ENCODE measurements at places on chromosomes 2 and 18.

DNA sequence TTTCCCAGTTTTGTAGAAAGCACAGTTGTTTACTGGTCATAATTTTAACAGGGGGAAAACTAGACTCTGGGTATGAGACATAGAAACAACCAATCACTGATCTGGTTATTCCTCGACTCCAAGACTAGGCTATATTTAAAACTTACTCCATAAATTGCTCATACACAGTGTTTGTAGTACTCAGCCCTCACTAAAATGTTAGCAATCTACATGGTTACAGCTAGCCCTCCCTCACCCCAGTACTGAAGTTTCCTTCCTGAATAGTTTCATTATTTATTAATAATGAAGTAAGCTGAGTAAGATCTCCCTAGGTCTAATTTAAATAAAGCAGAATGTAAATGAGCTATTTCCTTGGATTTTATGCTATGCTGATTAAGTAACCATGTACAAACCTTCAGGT is 275.1 kb downstream of the CDH20 start:
- no peak for DNase-seq

DNA sequence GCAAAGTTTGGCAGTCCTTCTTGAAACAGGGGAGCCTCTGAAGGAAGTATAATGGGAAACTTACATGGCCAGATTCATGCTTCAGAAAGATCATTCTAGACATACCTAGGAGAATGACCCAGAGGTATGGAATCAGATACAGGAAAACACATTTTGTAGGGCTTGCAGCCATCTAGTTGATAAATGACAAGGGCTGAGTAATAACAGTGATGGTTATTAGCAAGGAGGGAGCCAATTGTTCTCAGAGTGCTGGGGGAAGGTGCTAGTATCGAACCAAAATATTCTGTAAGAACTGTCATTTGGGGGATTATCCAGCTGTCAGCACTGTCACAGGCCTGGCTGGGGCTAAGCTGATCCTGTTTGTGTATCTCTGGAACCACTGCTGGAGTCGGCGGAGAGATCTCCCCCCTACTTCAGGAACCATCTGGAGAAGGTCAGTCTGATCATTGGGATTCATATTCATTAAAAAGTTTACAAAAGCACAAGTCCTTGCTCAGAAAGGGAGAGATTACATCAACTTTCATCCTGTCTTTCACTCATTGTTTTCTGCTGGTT is 113.8 kb upstream of the THSD7B start:
- no peak for DNase-seq

- no peak for DNase-seq
These were observed 22.1 kb downstream of the INHBB start for GRCh38 chr2:120368086-120368485.

- no peak for DNase-seq
These were observed 125.4 kb upstream of the ACKR3 start for GRCh38 chr2:236444187-236444586.

DNA sequence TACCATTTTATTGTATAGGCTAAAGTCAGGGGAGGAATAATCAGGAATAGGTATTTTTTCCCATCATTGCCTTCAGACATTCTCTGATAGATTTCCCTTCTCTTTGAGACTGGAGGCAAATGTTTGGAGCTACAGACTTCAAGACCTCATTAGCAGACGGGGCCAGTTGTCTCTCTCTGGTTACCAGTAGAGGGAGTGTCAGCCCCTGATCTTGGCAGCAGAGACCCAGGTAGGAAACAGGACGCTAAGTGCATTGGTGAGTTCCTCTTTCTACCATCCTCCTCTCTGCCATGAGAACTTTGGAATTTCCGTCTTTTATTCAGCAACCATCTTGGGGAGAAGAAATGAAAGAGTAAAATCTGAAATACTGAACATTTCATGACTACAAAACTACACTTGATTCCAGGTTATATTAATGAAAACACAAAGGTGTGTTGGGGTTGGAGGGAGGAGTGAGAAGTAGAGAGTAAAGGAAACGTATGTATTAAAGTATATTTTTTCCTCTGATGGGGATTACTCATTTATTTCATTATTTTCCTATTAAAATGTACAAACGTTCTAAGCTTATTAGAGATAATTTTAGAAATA is 186.2 kb upstream of the GCFC2 start:
- DNase-seq, result no peak

- no peak for DNase-seq
These were observed 44.3 kb downstream of the TMEM17 start for GRCh38 chr2:62461707-62462106.

DNA sequence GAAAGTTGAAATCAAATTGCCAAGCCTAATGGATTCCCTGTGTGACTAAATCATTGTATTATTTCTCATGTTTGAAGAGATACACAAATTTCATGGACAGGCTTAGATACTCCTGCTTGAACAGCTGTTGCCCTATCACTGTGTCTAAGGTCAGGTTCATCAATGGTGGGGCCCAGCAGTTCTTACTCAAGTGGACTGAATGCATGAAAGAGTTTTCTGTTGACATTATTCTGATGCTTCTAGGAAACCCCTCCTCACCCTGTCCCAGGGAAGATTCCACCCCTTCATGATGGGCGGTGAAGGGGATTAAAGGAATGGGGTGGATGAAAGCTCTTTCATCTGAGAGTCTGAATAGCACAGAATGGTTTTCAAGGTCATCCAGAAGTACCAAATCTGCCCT is 148.8 kb downstream of the INO80D start:
- DNase-seq, result no peak

- no peak for DNase-seq
These were observed 47.9 kb upstream of the TTN start for GRCh38 chr2:178855151-178855550.

DNA sequence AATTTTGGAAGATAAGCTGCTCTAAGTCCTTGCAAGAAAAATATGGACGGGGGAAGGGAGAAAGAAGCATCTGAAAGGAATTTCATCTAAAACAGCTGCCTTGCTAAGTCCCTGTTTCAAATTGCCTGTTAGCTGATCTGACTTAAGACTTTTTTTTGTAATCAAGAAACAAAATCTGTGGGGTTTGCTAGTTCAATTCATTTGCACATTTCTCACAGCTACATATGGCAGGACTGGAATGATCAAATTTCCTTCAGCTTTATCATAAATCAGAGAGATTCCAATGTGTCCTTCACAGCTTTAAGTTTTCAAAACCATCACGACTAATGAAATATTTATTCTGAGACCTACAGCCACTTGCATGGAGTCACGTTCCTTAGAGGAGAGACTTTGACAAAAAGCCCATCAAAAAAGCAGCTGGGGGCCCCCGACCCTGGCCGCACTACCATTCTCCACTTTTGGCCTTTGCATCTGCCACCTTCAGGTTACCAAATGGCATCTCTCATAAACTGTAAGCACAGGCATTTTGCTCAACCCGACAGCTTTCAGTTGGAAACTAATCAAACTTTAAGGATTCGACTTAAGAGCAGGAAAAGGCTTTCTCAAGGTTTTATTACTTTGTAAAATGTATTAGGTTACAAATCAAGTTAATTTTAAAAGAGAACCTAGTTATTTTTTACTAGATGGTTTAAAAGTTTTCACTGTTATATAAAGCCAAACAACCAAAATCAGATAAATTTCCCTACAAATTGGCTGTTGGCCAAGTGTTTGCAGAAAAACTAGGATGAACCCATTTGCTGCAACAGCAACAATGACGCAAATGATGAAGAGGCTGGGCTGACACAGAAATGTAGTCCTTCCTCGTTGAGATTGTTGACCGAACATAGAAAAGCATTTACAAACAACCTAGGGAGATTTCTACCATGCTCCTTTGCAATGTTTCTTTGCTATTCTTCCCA is 100.4 kb upstream of the RND3 start:
- DNase-seq, result no peak

DNA sequence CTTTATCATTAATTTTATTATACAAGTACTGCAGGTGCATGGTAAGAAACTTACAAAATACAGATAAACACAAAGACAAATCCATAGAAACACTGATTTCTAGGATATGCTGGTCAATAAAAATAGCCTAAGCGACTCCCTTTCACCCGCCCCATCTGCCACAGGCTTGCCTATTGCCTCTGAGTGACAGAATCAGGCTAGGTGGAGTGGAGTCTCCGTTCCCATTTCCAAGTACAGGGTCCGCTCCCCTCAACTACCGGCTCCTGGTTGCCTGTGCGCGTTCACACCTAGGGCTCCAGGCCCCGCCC is 201 bp upstream of the TRAPPC12 start:
- DNase-seq, result no peak

GRCh38 chr2:101082998-101083397 is 68.2 kb downstream of the TBC1D8 start:
- DNase-seq, result no peak

- DNase-seq, result no peak
These were observed 5.2 kb downstream of the MZT2B start for GRCh38 chr2:130187268-130187667.

- DNase-seq, result no peak
These were observed 144.9 kb downstream of the SCG2 start for GRCh38 chr2:223457301-223457700.

DNA sequence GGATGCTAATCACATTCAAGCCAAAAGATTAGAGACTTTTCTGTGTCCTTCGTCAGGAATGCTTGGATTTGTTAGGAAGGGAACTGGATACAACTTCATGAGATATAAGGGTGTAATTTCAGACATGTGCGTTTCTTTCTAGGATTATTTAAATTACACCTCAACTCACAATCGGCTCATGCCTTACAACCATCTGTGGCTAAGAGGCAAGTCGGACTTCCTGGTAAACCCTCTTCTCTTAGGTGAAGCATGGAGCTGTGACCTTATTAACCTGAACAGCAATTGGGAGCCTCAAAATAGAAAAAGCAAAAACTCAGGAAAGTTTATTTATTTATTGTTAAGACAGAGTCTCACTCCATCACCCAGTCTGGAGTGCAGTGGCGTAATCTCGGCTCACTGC is 61.8 kb downstream of the SEMA4F start:
- no peak for DNase-seq

- DNase-seq, result no peak
These were observed 24.3 kb downstream of the TSHZ1 start for GRCh38 chr18:75234901-75235300.

GRCh38 chr2:234674781-234675201 is 177.9 kb upstream of the ARL4C start:
- DNase-seq, result no peak

DNA sequence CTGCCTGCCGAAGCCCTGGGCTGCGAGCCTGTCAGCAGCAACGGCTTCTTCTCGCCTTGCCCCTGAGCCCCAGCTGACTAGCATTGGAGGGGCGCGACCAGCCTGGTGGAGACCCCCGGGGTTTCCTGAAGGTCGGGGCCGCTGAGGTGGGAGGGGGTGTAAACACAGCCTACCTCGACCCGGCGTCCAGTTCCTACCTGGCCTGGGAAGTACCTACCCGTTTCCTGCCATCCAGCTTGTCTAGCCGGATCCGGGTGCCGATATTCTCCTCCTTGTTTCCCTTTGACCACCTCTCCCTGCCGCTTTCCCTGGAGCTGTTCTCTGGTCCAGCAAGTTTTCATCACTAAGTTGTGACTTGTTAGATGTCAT is 511 bp downstream of the MOB4 start:
- DNase-seq, result no peak

DNA sequence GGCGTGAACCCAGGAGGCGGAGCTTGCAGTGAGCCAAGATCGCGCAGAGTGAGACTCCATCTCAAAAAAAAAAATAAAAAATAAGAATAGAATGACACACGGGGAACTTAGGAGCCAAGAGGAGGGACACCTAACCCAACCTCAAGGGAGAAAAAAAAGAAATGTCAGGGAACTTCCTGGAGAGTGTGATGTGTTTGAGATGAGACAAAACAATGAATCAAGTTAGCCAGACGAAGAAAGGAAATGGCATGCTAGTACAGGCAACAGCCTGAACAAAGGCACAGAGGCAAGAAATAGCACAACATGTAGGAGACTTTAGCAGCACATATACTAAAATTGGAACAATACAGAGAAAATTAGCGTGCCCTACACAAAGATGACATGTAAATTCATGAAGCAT is 36.7 kb upstream of the PAPOLG start:
- DNase-seq, result no peak

GRCh38 chr2:236117401-236117800 is 50.8 kb downstream of the GBX2 start:
- no peak for DNase-seq

DNA sequence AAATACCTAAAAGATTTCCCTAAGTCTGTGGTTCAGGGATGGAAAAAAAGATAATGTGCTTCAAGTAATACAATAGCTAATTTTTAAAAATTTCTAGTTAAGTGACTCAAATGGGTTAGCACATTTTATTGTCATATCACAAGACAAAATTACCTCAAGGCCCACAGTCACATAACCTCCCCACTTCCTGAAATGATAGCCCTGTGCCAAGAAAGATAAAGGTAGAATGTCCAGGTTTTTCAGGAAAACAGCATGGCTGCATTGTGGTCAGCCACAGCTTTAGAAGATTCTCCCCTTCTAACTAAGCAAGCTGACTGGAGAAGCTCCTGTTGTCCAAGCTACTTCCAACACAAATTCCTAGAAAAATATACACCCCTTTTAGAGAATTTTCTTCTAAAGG is 127.1 kb upstream of the SLC35G4 start:
- no peak for DNase-seq

- no peak for DNase-seq
These were observed 68.3 kb upstream of the IL1R1 start for GRCh38 chr2:102074152-102074783.

GRCh38 chr2:209840434-209840833 is 68.8 kb downstream of the UNC80 start:
- no peak for DNase-seq

- no peak for DNase-seq
These were observed 277.0 kb downstream of the CPS1 start for GRCh38 chr2:210833403-210833802.

- no peak for DNase-seq
These were observed 104.8 kb downstream of the MAP4K4 start for GRCh38 chr2:101802329-101802728.

GRCh38 chr2:37671816-37672103 is 318 bp upstream of the CDC42EP3 start:
- DNase-seq, result no peak

GRCh38 chr2:156792242-156792840 is 356.2 kb downstream of the GPD2 start:
- no peak for DNase-seq

GRCh38 chr2:149278161-149278871 is 52.1 kb upstream of the LYPD6 start:
- no peak for DNase-seq

DNA sequence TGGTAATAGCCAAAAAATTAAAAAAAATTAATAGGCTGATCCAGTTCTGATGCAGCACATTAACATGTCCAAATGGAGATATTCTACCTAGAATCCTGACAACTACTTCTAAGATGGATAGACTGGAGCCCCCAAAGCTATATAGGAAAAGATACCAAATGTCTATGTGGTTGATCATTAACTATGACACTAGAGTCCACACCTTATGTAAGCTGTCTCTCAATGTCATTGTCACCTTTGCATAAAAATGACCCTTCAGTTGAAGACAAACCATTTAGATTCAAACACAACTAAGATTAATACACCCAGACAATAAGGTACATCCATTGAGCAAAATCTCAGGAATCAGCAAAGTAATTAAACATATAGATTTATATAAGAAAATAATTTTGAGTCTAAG is 14.6 kb downstream of the ZNF396 start:
- DNase-seq, result no peak

GRCh38 chr2:118554616-118555015 is 292.8 kb downstream of the EN1 start:
- DNase-seq, result no peak
